Right cardiac atrium (tissue), 5 donors: ENCODE measurements at places on chromosomes 1 and 21.

GRCh38 chr1:43463479-43463878 is 9.7 kb upstream of the HYI start:
- no peak for DNase-seq

DNA sequence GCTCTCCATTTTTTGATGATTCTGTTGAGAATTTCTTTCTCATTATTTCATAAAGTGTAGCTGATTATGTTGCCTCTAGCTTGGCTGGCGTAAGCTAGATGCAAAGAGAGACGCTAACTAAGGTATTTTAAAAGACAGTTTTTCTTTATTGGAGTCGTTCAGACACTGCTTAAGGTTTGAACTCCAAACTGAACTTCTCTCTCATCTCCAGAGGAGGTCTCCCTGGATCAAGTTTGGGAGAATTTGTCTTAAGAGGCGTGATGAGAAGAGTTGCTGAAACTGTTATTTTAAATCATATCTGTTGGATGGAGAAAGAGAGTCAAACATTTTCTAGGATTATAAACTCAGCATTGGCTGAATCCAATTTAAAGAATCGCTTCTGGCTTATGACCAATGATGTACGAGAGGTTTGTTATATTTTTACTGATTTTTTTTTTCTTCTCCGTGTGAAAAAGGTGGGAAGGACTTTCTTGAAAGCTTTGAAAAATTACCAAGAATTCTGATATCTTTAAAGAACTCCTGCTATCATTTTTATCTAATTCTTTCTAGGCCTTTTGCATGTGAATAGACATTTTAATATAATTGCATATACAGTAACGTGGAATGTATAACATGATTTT is 34.0 kb downstream of the MAP3K7CL start:
- DNase-seq: no peak

GRCh38 chr1:152460529-152460899 is 46.5 kb upstream of the CRNN start:
- no peak for DNase-seq

DNA sequence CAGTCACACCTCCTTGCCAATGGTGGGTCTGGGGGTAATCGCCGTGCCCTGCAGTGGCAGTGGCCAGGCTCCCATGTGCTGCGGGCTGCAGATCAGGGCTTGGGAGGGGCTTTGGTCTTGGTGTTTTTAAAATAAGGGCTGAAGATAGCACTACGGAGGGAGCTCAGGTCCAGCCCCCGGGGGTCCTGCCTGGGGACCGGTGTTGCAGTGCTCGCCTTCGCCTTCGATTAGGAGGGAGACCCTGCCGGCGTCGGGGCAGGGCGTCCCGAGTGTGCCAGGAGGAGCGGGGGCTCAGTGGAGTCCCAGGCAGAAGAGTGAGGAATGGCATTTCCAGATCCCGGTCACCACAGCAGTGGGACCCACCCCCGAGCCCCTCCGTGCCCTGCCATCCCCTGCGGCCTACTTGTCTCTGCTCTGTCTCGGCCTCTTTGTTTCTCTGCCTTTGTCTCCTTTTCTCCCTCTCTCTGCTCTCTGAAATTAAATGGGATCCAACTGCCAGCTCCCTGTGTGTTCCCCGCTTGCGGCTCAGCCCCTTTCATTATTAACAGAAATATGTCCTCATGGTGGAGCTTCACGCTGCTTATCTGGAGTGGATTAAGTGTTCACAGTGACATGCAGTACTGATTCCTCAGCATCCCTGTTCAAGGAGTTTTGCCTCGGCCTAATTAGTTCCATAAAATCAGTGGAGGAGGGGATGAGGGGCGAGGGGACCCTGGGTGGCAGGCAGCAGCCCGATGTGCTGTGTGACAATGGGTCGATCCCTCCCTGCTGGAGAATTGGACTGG is 44.4 kb downstream of the DMRTB1 start:
- DNase-seq: no peak

GRCh38 chr1:117886101-117886795 is 43.2 kb downstream of the GDAP2 start:
- no peak for DNase-seq

- no peak for DNase-seq
Measured at GRCh38 chr1:35432231-35432630, 125.0 kb downstream of the KIAA0319L start.

DNA sequence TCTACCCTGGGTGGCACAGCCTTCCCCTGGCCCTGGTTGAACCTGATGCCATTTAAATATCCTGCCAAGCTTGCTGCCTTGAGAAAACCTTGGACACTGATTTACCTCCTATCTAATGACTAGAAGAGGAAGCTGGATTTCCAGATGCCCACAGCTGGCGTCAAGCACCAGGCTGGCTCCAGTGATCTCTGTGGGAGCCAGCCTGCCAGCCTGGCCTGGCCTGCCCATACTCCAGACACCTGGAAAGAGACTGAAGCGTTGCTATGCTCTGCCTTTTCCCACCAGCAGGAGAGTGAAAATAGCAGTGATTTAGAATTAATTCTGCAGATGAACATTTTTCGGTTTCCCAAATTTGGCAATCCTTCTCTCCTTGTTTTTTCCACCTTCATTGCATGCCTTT is 11.5 kb upstream of the EIF4G3 start:
- DNase-seq: no peak

GRCh38 chr21:35573472-35574374 is 486.6 kb downstream of the SETD4 start:
- DNase-seq: no peak

- no peak for DNase-seq
Measured at GRCh38 chr1:166489356-166489669, 322.5 kb upstream of the FAM78B start.

- peak; percentile 68 for DNase-seq
Measured at GRCh38 chr1:236997882-236998281, 6.4 kb downstream of the MT1HL1 start.

DNA sequence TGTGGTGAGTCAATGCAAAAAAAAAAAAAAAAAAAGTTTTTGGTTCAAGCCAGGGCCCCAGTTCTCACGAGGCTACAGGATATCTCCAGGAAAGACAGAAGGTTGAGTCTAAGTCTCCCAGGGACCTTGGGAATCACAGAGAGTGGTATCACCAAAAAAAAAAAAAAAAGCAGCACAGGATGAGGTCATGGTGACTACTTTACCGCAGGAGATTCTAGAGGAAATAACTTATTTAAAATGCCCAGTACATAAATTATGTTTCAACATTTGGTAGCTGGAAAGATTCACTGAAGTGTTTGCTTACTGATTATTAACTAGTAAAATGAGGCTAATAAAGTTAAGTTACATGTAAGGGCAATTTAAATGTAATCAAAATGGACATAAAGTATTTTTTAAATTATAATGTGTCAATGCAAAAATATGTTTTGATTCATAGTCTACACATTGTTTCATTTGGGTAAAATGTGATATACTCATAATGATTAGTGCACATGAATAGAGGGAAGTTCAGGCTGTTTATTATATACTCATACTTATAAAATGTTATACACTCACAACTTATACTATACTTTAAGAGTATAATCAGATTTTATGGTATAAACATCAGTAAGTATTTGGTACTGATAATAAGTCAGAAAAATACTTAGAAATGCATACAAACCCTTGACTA is 84.1 kb downstream of the PLPPR5 start:
- no peak for DNase-seq

- DNase-seq: no peak
Measured at GRCh38 chr1:158516966-158517365, 37.2 kb downstream of the OR6Y1 start.

GRCh38 chr1:232014941-232015340 is 388.4 kb downstream of the DISC1 start:
- no peak for DNase-seq

DNA sequence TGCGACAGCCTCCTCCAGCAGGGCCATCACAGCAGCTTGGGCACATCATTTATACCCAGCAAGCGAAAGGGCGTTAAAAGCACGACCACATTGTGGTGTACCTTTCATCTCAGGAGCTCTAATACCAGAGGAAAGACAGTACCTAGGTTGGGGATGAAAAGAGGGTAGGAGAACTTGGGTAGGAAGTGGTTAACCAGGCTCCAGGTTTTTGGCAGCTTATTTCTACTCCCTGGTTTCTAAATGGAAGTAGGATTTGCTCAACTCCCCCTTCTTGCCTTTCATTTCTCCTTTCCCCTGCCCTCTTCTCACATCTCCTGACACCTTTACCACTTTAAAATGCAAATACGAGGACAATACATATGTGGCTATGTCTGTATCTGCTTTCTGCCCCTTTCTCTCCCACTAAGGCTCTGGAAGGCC is 30.2 kb downstream of the FAM177B start:
- no peak for DNase-seq

- no peak for DNase-seq
Measured at GRCh38 chr1:36920801-36921405, 113.4 kb downstream of the GRIK3 start.

DNA sequence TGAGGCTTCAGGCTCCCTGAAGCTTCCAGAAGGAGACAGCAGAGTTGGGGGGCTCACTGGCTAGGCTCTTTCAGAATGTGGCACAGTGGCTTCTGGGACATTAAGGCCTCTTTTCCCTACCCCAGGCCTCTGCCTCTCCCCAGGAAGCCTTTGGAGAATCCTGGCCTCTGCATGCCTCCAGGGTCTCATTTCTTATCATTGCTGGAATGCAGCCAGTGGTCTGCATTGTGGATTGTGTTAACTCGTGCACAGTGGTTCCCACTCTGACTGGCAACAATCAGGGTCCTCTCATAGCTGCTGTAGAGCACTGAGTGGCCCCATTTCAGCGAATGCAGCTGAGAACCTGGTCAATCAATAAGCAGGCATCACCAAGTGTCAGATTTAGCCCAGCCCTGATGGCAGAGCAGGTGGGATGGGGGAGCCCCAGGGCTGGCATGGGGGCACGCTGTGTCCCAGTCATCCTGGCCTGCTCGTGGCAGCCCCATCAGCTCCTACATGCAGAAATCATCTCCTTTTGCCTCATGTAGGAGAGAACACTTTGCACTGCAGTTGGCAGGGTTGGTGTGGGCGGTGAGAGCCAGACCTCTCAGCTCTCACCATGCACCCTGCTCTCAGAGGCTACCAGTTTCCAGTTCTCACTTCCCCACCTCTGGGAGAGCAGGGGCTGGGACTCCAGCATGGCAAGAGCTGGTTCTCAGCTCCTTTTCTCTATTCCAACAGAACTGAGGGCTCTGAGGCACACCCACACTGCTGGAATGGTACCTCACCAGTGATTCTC is 13.4 kb downstream of the ADORA1 start:
- DNase-seq: no peak

DNA sequence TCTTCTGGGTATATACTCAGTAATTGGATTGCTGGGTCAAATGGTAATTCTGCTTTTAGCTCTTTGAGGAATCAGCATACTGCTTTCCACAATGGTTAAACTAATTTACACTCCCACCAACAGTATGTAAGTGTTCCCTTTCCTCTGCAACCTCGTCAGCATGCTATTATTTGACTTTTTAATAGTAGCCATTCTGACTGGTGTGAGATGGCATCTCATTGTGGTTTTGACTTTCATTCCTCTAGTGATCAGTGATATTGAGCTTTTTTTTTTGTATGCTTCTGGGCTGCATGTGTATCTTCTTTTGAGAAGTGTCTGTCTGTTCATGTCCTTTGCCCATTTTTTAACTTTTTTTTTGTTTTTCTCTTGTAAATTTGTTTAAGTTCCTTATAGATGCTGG is 279.4 kb downstream of the PTGER3 start:
- DNase-seq: no peak

- no peak for DNase-seq
Measured at GRCh38 chr1:17264470-17264869, 15.6 kb downstream of the PADI3 start.

- no peak for DNase-seq
Measured at GRCh38 chr1:173663159-173663558, 6.5 kb downstream of the ANKRD45 start.

DNA sequence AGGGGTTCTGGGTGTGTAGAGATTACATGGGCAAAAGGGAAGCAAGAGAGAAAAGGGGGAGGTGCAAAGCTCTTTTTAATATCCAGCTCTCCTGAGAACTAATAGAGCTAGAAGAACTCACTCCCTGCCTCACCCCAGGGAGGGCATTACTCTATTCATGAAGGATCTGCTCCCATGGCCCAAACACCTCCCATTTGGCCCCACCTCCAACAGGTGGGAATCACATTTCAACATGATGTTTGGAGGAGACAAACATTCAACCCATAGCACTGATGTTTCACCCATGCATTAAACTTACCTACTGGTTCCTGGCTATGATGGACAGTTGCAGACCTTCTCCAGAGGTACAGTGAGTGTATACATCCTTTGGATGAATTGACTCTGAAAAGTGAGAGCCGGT is 7.3 kb upstream of the JUN start:
- no peak for DNase-seq

- DNase-seq: no peak
Measured at GRCh38 chr21:36395353-36396111, 10.3 kb downstream of the CHAF1B start.

GRCh38 chr21:21345296-21345695 is 347.1 kb downstream of the NCAM2 start:
- DNase-seq: no peak

DNA sequence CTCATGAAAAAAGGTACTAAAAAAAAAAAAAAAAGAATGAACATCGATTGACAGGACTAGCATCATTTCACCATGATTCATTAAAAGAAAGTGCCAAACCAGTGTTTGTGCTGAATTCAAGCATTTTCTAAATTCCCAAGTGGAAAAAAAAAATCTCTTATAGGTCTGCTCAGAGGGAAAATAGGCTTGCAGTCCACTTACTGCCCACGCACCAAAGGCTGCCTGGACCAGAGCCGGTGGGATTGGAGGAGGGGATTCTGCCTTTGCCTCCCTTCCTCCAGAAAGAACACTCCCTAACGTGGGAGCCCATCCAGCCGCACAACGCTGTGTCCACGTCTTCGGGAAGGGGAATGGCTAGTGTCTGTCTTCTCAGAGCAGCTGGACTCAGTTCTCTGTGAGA is 5.5 kb upstream of the TRAPPC10 start:
- peak; percentile 88 for DNase-seq

- DNase-seq: no peak
Measured at GRCh38 chr1:183905508-183906113, 100.7 kb downstream of the RGL1 start.

DNA sequence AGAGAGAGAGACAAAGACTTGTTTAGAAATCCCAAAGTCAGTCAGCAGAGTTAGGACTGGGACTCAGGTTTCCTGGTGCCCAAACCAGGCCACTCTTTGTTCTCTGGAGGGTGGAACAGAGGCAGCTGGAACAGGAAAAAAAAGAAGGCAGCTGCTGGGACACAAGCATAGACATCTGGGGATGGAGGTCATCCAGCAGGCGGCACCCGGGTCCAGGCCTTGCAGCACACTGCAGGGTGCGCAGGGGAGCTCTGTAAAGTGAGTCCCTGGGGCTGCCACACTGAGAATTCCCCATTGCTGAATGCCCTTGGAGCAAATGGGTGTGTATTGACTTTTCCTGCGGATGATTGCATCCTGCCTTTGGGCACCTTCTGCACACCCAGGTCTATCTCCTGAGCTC is 222.9 kb upstream of the CSF3R start:
- DNase-seq: no peak

GRCh38 chr1:209416716-209417115 is 166.8 kb upstream of the CAMK1G start:
- no peak for DNase-seq
